Activated CD4-positive, alpha-beta T cell treated with anti-CD3 and anti-CD28 coated beads, Interleukin-2, amount 50 U/mL, for 24 hours (primary cell): ENCODE measurements at places on chromosomes 7 and 10.

GRCh38 chr7:46071076-46071475 is 150.0 kb upstream of the IGFBP3 start:
- DNase-seq = no peak

DNA sequence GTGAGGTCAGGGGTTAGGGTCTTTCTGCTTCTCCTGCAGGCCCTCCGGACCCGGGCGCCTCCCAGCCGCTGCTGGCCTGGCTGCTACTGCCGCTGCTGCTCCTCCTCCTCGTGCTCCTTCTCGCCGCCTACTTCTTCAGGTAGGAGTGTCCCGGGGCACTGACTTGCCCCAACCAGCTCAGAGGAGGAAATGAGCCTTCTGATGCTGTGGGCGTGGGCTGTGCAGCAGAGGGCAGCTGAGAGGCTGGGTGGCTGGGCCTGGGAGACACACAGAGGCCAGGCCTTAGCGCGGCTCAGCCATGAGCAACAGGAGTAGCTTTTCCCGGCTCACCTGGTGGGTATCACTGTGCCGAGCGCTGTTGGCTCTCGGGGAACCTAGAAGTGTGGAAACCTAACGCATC is 78.9 kb downstream of the MKI67 start:
- peak; percentile 59 for DNase-seq

DNA sequence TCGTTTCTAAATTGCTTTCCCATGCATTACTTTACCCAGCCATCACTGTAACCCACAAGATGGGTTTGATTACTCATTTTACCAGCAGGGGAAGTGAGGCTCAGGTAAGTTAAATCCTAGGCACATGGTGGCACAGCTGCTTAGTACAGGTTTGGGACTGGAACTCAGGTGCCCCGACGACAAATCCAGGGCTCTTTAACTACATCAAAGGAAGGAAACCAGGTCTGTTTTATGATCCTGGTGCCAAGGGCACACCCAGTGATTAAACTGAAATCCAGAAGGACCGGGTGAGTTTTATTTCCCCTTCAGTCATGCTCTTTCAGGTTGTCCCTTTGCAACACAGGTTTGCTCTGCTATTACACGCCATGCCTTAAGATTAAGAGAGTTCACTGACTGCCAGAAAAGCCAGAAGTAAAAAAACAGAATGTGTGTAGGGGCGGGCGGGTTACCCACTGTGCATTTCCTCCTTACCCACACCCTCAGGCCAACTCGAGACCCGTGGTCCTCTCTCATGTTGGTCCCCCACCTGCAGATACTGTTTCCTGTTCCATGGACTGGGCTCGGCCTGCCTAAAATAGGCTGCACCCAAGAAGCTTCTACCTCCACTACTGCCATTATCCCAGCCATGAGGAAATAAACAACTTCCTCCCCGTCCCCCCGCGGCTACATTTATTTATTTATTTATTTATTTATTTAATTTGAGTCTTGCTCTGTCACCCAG is 55.1 kb upstream of the KDM7A start:
- DNase-seq = no peak

- DNase-seq = peak; percentile 62
Observed at GRCh38 chr10:61882621-61883370, 18.7 kb upstream of the ARID5B start.

DNA sequence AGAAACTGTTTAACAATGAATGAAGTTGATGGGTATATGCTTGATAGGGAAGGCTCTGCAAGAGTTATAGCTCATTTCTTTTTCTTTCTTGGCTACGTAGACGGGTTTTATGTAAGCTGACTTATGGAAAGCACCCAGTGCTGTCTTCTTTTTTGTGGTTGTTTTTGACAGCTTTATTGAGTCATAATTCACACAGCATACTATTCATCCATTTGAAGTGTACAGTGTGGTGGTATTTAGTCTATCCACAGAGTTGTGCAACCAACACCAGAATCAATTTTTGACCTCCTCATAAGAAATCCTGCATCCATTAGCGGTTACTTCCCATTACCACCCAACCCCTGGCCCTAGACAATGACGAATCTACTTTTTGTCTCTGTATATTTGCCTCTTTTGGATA is 240.6 kb upstream of the KIAA1217 start:
- DNase-seq = no peak

GRCh38 chr7:40923626-40924025 is 779.3 kb downstream of the INHBA start:
- DNase-seq = no peak

DNA sequence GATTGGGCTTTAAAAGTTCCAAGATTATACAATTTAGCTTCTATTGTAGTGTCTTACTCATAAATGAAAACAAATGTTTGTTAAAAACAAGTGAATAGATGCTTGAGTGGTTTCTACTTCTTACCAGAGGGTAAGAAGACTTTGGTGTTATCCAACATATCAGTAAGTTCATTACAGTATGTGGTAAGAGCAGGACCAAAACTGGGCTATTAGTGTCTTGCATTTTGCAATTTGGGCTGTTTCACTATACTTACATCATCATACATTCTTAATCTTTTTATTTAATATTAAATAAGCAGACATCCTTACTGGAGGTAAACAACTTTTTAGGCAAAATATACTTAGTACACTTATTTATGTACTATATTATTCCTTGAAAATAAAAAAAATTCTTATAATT is 248.4 kb upstream of the HGF start:
- no peak for DNase-seq

GRCh38 chr7:131148708-131149428 is 178.8 kb upstream of the MKLN1 start:
- no peak for DNase-seq

GRCh38 chr10:48239618-48240017 is 34.9 kb downstream of the FRMPD2 start:
- no peak for DNase-seq

- no peak for DNase-seq
Observed at GRCh38 chr7:1950452-1951158, 280.5 kb downstream of the ELFN1 start.

DNA sequence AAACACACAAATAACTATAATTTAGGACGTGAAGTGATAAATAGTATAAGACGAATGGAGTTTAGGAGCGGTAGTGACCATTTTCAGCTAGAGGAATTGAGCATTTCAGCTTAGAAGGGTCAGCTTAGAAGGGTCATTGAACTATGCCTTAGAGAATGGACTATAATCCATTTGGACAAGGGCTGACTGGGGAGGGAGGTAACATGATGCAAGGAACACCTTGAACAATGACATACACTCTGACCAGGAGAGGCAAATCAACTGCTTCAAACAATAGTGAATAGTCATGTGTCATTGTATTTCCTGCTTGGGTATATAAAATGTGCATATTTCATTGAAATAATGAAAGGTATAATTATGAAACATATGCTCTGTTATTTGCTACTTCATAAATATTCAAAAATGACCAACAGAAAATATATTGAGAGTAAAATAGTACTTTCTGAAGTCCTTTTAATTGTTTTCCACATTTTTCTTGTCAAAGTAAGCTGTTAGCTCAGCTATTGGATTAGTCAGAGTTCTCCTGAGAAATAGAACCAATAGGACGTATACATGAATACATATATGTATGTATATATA is 40.5 kb upstream of the WASL start:
- no peak for DNase-seq

GRCh38 chr7:129258649-129259389 is 34.0 kb downstream of the AHCYL2 start:
- no peak for DNase-seq

DNA sequence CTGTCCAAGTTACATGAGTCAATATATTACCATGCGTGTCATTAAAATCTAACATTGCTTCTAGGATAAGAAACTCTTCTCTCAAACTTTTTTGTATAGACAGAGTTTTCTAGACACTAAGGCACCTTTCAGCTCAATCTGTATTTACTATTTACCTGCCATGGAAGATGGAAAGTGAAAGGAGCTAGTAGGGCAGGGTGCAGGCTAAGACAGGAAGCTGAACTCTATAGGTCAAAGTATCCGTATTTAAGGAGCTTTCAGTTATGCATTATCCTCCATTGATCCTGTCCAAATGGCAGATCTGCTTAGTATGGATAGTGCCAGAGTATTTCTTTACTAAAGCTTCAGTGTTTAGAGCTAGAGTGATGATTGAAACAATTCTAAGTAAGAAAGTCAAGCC is 612.8 kb downstream of the IPMK start:
- no peak for DNase-seq

GRCh38 chr7:100220586-100221230 is 959 bp downstream of the PVRIG start:
- no peak for DNase-seq

- no peak for DNase-seq
Observed at GRCh38 chr10:2891073-2891769, 176.1 kb upstream of the PFKP start.

GRCh38 chr7:155104913-155105312 is 34.8 kb downstream of the HTR5A start:
- no peak for DNase-seq

DNA sequence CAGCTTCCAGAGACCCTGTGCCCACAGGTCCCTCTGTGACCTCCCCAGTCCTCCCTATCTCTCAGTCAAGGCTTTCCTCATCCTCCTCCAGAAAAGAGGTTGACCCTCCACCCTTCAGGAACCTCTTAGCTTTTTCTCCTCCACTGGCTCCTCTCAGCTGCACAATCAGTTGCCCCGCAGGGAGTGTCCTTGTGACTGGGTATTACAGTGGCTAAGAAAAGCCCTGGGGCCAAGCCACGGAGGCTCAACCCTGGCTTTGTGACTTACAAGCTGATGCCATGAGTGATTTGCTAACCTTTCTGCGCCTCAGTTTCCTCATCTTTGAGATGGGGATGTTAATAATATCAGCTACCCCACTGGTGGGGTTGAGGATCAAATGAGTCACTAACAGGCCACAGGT is 66.4 kb upstream of the ZMIZ1 start:
- DNase-seq = no peak

GRCh38 chr10:76697923-76698322 is 939.7 kb downstream of the KCNMA1 start:
- no peak for DNase-seq

- DNase-seq = no peak
Observed at GRCh38 chr10:56258378-56258777, 102.7 kb downstream of the ZWINT start.

DNA sequence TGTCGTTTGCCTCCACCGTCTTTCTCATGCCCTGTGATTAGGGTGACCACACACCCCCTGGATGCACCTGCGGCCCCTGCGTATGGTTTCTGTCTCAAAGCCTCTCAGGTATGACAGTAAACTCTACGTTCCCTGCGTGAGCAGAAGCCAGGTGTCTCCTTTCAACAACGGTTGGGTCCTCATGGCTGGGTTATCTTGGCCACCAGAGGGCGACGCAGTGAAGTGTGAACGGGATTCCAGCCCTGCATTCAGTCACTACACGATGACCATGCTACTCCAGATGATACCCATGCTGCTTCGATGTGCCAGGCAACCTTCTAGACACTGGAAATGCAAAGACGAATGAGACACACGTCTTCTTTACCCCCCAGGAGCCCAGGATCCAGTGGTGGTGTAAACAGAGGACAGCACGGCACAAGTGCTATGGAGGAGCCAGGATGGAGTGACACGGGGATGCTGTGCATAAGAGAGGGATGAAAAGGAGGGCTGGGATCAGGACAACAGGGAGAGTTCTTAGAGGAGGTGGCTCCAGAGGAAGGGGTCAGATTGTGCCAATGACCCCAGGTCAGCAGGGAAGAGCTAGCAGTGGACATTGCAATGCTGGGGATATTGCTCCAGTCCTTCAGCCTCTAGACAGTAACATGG is 228.1 kb upstream of the PFKP start:
- DNase-seq = no peak

GRCh38 chr10:96306516-96306915 is 2.3 kb downstream of the DNTT start:
- DNase-seq = no peak

GRCh38 chr10:5684318-5684970 is at the start of gene TASOR2:
TASOR2 (plus strand) TSS chr10:5684838; CDS start chr10:5720643, 35,805 bp downstream.
- DNase-seq = peak; percentile 97

GRCh38 chr7:585229-585711 is 65.6 kb upstream of the PDGFA start:
- DNase-seq = peak; percentile 49

GRCh38 chr10:84854439-84854838 is 526.0 kb downstream of the CCSER2 start:
- DNase-seq = no peak

DNA sequence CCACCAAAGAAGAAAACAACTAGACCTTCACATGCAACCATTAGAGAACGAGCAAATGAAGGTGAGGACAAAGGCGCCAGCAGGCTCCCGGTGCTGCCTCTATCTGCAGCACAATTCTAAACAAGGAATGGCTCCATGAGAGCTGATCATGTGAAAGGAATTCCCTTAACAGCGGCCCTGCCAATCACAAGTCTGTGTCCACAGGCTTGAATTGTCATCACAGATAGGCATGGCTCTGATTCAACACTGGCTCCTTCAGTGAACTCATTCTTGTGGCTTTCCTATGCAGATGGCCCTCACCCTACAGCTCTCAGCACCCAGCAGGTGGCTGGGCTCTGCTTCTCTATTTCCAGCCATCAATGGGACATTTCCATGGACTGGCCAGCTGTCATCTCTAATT is 36.2 kb downstream of the LAMB1 start:
- DNase-seq = no peak

DNA sequence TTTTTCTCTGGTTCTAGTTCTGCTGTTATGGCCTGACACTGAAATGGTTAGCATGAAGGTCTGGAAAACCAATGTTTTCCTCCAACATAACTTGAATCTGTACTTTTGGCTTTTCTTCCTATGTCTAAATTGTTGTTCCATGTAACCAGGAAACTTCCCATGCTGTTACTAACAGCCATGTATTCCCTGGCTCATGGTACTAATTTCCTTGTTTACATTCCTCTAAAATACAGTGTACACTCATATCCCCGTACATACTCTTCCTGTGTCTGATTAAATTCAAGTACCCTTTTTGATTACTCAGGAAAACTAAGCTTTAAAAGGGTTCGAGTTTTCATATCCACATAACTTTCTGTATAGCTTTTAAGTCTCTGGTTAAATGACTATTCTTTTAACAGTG is 12.3 kb upstream of the ACSM6 start:
- DNase-seq = no peak

GRCh38 chr10:83182076-83182475 is 957.2 kb upstream of the GHITM start:
- no peak for DNase-seq

DNA sequence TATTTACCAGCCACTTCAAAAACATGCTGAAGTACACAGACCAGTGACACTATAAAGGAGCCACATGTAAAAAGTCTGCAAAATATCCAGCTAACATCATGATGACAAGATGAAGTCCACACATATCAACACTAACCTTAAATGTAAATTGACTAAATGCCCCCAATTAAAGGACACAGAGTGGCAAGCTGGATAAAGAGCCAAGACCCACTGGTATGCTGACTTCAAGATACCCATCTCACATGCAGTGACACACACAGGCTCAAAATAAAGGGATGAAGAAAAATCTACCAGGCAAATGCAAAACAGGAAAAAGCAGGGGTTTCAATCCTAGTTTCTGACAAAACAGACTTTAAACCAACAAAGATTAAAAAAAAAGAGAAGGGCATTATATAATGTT is 12.9 kb upstream of the C10orf88 start:
- no peak for DNase-seq

GRCh38 chr10:131147301-131147975 is 164.1 kb downstream of the TCERG1L start:
- DNase-seq = no peak
